ENCODE measurements at places on chromosomes 2 and 18.

GRCh38 chr2:225122583-225123486 lies 80.6 kb upstream of the DOCK10 start:
- no peak for DNase-seq

- DNase-seq, result peak; percentile 63
These were observed 3.2 kb downstream of the SLC39A10 start for GRCh38 chr2:195659982-195660890.

GRCh38 chr2:68423966-68424650 lies 43.0 kb downstream of the FBXO48 start:
- no peak for DNase-seq

DNA sequence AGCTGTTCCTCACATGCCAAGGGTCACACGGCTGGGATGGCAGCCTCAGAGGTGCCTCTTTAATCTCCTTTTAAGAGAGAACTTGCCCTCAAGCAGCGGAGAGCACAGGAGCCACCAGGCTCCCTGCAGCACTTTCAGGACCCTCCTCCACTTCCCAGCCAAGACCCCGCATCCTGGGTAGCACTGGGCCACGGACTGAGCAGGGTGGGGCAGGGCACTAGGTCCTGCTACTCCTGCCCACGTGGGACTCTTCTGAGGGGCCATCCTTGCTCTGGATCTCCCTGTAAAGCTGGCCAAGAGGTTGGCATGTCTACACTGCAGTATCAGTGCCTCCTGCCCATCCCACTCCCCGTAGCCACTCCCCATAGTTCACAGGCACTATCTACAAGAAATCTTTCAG lies 175.3 kb upstream of the GLI2 start:
- DNase-seq, result peak; percentile 34

DNA sequence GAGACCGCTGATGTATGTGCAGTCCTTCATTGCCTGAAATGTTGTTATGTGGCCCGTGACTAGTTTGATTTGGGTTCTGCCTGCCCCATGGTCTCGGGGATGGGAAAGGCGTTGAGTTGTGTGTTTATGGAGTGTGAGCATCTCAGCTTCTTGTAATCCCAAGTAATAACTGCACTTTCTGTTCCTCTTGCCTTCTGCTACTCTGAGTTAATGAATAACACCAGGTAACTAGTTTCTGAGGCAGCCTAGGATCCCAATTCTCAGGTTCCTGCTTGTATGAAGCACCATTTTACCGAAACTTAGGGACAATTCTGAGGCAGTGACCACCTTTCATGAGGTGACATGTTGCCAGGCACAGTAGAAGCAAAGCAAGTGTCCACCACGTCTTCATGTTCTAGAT lies 170.0 kb downstream of the ALK start:
- no peak for DNase-seq

DNA sequence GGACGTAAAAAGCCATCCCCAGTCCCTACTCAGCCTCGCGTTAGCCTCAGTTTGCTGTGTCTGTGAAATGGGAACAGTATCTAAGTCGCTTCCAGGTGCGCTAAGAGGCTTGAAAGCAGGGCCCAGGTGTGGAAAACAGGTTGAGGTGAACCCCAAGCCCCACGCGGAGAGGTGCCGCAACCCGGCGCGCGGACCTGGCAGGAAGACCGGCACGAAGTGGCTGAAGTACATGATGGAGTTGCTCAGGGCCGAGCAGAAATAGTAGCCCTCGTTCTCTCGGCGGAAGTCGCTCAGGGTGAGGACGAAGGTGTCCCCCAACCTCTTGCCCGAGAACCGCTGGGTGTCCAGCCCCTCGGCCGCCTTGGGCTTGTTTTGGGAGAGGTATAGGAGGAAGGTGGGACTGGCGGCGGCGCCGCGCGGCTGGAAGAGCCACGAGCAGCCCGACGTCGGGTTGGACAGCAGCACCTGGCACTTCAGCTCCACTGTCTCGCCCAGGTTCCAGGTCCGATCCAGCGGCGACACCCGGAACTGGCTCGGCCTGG lies 508 bp downstream of the CD8A start:
- DNase-seq, result peak; percentile 83

DNA sequence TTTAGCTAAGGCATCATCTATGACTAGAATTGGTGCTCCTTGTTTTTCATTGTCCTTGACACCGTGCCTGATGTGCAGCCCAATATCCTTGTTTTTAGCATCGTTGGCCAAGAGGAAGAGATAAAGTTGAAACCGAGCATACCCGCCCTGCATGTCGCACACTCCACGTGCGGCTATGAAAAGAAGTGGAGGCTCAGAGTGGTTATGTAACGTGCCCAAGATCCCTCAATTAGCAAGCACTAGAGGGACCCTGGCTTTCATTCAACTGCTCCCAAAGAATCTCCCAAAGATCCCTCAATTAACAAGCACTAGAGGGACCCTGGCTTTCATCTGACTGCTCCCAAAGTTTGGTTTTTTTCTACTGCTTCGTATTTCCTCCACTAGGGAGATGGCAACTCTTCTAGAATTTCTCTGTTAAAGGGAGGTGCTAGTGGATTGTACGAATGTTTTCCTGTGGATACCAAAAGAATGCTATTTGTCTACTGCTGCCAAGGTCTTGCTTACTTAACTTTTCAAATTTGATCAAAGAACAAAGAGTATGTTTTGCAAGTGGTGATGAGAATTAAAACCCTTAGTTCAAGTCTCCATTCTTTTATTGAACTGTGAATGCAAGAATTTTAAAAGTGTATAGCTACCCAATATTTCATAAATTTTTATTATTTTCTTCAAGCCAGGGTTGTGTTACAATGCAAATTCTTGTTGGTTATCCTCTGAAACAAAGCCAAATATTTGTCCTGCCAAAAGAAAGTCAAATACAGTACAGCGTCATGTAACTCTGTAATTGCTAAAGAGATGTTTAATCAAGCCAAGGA lies 92.1 kb downstream of the AOX1 start:
- no peak for DNase-seq

GRCh38 chr2:113255140-113256070 lies 23.3 kb downstream of the PAX8 start:
- DNase-seq, result no peak

DNA sequence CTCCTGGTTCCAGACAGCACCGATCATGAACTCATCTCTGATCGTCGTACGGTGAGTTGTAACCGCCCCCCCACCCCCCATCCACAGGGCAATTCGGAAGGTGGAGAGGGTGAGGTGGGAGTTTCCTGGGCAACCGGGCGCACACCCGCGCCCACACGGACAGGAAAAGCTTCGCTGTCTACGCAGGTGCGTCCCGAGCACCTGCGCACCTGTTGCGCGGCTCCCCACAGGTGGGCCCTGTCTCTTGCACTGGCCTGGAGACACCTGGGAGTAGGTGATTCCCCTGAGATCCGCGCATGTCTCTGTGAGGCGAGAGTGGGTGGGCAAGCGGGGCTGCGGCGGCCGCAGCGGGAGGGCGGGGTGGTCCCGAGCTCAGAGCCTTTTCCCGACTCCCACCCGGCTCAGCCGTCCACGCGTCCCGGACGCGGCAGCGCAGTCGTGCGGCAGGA lies 459 bp upstream of the ATP6V1C2 start:
- no peak for DNase-seq

- DNase-seq, result no peak
These were observed 64.4 kb downstream of the ZNF516 start for GRCh38 chr18:76430636-76431035.

DNA sequence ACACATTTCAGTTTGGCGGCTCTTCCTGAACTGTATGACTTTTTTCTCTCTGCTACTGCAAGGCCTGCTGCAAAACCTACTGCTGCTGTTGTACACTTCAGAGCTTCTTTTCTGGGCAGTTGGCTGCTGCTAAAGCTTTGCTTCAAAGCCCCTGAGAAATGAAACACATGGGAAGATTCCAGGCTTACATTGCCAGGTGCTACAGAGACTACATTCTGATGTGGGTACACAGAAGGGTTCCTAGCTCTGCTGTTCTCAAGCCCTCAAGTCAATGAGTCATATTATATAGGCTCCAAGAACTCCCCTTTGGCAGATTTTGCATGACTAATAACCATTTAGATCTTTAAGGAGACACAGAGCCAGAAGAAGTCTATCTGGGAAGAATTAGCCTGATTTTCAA lies 12.9 kb upstream of the PGAP1 start:
- DNase-seq, result no peak

DNA sequence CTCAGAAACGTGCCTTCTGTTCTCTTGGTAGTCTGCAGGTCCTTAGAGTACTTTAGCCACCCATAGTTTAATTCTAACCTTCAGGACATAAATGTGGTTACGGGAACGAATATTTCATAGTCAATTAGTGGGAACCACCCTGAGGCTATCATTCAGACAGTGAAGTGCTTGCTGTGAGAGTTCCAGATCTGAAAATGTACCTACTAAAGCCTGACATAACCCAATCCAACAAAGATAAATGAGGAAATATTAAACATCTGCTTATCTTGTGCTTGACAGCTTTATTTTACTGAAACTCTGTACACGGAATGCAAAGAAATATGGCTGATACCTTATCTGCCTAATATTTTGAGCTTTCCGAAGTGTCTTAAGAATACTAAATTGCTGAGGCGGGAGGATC lies 43.0 kb downstream of the RAB27B start:
- DNase-seq, result no peak

DNA sequence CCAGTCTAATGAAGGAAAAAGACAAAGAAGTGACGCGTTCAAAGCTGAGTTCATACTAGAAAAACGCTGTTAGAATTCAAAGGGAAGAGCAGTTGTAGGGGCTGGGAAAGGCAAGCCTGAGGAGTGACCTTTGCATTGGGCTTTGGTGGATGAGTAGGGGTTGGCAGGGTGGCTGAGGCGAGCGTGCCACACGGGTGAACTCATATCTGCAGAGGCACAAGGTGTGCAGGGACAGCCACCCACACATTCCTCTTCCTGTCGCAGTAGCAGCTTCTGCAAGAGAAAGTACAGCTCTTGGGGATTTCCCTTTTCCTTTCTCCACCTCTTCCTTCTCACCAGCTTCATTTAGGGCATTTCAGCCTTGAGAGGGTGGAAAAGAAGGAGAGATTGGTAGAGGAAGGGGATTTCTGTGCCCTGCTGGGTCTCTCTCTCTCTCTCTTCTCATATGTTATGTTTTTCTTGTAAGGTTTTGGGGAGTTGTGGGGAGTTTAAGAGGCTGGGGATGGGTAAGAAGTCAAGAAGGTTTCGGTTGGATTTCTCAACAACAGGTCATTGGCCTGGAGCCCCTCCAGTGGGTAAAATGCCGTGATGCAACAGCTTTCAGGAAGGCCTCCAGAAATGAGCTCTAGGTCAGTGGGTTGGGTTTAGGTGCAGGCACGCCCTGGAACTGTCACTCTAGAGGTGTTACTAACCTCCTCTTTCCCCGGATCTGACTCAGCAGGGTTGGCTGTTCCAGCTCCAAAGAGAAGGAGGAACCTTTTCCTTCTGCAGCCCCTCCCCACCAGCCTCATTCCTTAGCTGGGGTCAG lies 40.1 kb downstream of the ODC1 start:
- no peak for DNase-seq

DNA sequence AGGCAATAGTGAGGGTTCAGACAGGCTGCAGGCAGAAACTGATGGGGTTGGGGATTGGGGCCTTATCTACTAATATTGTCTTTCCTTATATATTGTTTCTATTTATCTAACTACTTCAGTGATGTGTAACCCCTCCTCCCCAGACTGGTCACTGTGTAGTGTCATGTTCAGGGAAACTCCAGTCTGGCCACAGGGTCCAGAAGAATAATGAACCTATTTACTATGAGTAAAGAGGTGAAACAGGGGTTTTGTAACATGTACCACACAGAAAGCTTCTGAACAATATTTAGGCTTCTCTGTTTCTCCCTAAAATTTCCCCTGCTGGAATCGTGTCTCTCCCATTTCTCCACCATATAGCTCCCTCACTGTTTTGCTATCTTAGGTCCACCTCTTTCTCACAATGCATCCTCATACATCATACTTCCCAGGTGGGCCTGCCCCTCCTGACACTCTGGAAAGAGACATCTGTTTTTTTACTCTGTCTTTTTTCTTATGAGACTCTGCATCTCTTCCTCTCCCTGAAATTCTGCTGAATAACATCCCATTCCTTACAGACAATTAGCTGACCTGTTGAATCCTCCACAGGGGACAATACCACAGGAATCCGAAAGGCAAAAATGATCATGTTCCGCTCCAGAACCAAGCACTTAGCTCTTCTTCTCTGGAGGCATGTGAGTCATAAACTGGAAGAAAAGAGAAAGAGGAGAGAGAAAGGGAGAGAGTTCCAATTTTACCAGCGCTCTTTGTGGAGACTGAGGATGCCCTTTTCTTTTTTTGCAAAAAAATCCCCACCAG lies 154.8 kb downstream of the ZEB2 start:
- DNase-seq, result no peak

- no peak for DNase-seq
These were observed 101.5 kb downstream of the ALPK2 start for GRCh38 chr18:58527285-58527951.

DNA sequence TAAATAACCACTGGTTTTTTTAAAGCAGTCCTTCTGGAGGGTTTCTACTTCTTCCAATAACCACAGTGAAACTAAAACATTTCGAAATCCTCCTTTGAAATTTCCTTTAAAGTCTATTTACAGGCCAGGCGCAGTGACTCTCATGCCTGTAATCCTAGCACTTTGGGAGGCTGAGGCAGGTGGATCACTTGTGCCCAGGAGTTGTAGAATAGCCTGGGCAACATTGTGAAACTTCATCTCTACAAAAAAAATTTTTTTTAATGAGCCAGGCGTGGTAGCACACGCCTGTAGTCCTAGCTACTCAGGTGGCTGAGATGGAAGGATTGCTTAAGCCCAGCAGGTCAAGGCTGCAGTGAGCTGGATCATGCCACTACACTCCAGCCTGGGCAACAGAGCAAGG lies 15.2 kb downstream of the KIDINS220 start:
- DNase-seq, result peak; percentile 71

DNA sequence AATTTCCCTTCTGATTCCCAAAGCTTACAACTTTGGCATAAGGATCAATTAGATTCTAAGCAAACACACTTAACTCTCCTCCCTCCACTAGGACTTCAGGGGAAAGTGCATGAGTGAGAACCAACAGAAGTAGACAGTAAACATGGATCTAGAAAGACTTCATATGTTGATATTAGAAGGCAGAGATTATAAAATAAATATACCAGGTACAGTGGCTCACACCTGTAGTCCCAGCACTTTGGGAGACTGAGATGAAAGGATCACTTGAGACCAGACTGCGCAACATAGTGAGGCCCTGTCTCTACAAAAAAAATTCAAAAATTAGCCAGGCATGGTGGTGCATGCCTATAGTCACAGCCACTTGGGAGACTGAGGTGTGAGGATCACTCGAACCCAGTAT lies 15.9 kb downstream of the NBEAL1 start:
- no peak for DNase-seq

DNA sequence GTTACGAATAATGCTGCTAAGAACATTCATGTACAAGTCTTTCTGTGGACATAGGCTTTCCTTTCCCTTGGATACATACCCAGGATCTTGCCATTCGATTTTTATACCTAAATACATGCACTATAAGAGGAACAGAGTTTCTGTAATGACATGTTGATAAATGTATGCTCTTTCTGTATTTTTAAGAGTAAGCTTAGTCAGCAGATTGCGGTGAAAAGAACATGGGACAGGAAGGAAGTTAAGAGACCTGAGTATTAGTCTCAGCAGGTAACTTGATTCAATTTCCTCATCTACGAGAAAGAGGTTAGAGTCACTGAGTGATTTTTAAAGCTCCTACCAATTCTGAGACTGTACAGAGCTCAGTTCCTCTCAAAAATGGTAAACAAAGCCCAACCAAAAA lies 2.6 kb upstream of the TLK1 start:
- DNase-seq, result no peak

Data from upper lobe of left lung (tissue), 6 donors.